ENCODE measurements at places on chromosomes 16 and 17.

- DNase-seq, result no peak
Observed at GRCh38 chr16:80480664-80481063, 60.1 kb upstream of the DYNLRB2 start.

GRCh38 chr17:55606488-55606815 lies 95.2 kb upstream of the SMIM36 start:
- DNase-seq, result no peak

- DNase-seq, result no peak
Observed at GRCh38 chr16:63223851-63224250, 1187.6 kb upstream of the CDH8 start.

GRCh38 chr17:3032258-3033247 lies 30.9 kb downstream of the OR1D5 start:
- no peak for DNase-seq

GRCh38 chr17:64741038-64741641 lies 79.0 kb upstream of the SMURF2 start:
- DNase-seq, result peak; percentile 48

GRCh38 chr17:5011928-5012327 lies 14.2 kb downstream of the KIF1C start:
- no peak for DNase-seq

GRCh38 chr17:75749545-75750389 lies 15.2 kb downstream of the GALK1 start:
- peak; percentile 64 for DNase-seq

DNA sequence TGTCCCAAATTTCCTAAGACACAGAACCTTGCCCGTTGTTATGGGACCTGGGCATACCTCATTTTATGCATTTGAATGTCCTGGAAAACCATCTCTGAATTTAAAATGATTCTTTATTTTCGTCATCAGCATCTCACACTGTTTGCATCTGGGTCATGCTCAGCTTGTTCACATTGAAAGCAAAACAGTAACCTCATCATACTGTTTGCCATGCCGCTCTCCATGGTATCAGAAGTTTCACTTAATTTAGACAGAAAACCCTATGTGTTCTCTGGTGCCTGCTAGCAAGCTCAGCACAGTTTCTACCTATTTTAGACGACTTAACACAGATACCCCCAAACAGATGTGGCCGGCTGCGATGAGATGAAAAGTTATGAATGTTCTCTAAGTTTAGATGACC lies 292.1 kb downstream of the SNX29 start:
- no peak for DNase-seq

DNA sequence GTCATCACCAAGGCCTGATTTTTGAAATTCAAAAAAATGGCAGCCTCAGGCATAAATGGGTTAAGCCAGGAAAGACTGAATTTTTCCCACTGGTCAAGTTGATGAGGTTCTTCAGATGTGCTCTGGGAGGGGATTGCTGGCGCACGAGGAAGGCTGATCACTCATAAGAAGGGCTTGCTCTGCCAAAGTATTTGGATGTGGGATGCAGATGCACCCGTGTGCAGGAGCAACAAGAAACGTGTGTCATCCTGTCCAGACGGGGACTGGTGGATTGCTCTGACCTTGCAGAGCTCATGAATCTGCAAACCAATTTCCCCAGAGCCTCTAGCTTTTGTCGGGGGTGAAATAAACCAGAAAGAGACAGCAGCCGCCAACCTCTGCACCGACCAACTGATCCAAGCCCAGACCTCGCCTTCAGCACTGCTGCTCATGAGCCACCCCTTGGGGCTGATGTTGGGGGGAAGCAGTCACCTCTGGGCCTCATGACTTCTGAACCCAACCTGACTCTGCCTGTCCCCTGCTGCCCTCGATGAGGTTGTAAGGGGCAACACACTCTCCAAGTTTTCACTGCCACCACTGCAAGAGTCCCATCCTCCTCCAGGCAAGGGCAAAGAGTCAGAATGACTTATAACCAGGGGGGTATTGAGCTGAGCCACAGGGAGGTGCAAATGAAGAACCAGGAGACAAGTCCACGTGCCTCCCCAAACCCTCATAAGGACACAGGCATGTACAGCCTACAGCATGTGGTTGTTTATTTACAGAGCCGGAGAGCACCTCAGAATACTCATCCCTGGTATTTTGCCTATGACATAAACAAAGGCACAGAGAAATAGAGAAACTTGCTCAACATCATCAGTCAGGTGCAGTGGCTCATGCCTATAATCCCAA lies 452.0 kb downstream of the SOX9 start:
- no peak for DNase-seq

GRCh38 chr17:42901535-42902229 lies 1.1 kb downstream of the G6PC1 start:
- no peak for DNase-seq

GRCh38 chr16:86874141-86874540 lies 295.8 kb downstream of the FOXL1 start:
- DNase-seq, result peak; percentile 34

GRCh38 chr16:22684574-22685458 lies 129.1 kb upstream of the HS3ST2 start:
- peak; percentile 39 for DNase-seq

DNA sequence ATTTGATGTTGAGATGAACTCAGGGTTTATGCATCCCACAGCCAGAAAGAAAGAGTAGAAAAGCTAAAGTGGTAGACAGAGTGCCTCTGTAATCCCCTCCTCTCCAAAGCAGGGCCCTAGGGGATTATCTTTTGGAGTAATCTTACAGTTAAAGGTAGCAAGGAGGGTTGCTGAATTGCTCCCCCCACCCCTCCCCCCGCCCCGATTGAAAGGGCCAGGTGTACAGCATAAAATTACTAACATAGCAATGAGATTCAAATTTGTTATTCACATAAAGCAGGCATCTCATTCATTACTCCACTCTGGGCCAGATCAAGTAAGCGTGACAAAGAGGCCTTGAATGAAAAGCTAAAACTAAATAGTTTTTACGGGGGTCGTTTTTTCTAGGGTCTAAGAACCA lies 72.7 kb downstream of the STH start:
- DNase-seq, result no peak

- no peak for DNase-seq
Observed at GRCh38 chr16:75485230-75486013, 9.8 kb downstream of the CHST6 start.

DNA sequence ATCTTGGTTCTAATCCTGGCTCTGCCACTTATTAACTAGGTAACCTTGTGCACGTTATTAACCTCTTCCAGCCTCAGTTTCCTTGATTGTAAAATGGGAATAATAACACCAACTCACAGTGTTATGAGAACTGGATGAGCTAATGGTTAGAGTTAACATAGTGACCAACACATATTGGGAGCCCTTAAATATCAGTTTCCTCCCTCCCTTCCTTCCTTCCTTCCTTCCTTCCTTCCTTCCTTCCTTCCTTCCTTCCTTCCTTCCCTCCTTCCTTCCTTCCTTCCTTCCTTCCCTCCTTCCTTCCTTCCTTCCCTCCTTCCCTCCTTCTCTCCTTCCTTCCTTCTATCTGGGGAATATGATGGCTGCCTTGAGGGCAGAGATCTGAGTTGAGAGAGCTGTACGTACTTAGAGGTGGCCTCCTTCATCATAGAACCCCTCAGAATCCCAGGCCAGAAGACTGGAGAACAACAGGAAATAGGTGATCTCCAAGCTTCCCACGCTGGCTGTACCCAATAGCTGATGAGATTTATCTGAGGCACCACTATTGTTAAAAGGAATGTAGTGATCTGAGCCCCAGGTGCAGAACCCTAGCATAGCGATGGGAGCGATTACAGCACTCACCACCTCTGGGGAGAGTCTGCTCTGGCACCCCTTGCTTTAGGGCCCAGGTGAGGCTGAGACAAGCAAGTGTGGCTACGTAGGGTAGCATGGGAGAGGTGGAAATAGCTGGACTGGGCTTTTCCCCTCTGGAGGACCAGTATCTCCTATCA lies 26.2 kb downstream of the CCR7 start:
- DNase-seq, result no peak

GRCh38 chr16:12091569-12092543 lies 115.3 kb downstream of the SNX29 start:
- peak; percentile 42 for DNase-seq

- DNase-seq, result no peak
Observed at GRCh38 chr17:34276826-34277225, 6.8 kb downstream of the CCL7 start.

- DNase-seq, result no peak
Observed at GRCh38 chr17:2420176-2420575, 19.3 kb upstream of the MNT start.

- DNase-seq, result no peak
Observed at GRCh38 chr17:49197346-49197998, 12.9 kb downstream of the GNGT2 start.

- DNase-seq, result no peak
Observed at GRCh38 chr17:19370493-19370960, 7.8 kb upstream of the MAPK7 start.

- DNase-seq, result no peak
Observed at GRCh38 chr17:76271669-76272540, 6.8 kb downstream of the UBALD2 start.

DNA sequence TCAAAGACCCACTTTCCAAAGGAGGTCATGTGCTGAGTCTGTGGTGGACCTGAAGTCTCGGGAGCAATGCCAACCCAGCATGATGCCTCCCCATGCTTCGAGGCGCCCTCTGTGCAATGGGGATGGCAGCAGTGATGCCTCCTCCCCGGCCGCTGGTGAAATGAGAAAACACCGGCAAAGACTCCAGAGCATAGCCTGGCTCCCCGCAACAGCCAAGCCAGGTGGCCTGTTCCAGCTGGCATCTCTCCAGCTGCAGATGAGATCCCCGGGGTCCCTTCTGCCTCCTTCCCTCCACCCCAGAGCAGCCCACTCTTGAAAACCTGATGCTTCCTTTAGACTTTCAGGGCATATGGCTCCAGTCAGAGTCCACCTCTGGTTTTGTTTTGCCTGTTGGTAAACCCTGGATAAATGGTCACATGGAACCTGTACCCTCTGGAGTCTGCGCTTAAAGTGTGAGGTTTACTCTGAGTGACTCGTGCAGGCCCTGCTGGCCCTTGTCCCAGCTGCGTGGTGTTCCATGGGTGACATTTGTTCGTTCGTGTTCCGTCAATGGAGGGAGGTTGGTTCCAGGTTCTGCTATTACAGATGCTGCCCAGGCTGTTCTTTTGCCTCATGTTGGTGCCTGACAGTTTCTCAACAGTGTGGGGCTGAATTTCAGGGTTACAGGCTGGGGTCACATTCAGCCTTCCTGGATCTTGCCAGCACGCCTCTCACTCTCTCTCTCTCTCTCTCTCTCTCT lies 181.8 kb upstream of the CIBAR2 start:
- no peak for DNase-seq

- DNase-seq, result no peak
Observed at GRCh38 chr17:69314246-69315065, 12.5 kb downstream of the ABCA5 start.

GRCh38 chr17:65143889-65144604 lies 6.9 kb downstream of the RGS9 start:
- no peak for DNase-seq

DNA sequence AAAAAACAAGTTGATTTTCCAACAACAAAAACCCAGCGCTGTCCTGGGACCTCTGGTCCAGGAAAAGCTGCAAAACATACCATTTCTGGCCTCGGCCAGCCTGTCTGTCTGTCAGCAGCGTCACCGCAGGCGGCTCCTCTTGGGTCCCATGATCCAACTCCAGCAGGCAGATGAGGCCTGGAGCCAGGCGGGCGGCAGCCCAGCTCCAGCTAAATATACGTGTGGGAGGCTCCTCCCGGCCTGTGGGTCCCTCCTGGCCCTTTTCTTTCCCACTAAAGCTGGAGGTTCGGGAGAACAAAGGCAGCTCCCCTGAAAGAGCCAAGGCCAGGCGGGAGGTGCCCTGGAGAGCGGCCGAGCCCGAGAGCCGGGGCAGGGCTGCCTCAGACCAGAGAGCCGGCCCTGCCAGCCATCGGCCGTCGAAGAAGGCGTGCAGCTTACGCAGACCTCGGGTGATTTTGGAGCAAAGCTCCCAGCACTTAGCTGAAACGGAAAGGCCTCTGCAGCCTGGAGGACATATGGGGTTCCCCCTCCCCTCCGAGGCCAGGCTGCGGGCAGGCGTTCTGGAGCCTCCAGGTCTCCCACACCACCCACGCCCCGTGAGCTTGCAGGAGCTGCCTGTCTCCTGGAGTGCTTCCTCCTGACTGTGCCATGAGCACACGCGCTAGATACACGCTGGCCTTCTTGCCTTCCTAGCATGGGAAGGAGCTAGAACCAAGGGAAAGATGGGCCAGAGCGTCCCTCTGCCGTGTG lies 19.9 kb upstream of the JPH3 start:
- peak; percentile 71 for DNase-seq

- no peak for DNase-seq
Observed at GRCh38 chr17:48388955-48389743, 40.9 kb downstream of the SKAP1 start.

DNA sequence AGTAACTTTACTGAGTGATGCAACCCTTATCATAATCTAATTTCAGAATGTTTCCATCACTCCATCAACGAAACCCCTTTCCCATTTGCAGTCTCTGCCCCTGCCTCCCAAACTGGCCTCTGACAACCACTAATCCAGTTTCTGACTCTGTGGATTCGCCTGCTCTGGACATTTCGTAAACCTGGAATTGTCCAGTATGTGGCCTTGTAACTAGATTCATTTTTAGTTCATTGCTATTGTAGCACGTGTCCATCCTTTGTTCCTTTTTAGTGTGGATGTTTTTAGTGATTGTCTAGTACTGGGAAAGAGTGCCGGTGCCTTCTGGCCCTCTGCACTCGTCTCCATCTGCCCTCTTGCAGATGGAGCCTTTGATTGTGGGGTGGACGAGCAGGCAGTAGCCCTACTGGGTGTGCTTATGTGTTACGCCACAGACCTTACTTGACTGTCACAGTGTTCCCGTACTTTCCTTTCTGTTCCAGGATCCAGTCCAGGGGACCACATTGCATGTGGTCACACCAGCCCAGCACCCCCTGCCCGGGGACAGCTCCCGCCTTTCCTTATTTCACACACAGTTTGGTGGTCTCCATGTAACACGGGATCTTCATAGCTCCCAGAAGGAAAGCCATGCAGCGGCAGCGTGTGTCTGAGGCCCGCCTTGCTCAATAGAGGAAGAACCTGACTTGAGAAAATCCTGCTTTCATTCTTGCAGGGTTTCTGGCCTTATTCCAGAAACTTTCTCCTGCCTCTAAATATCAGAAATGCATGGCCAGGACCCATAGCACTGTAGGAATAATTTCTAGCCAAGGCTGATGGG lies 8.8 kb downstream of the KIAA0513 start:
- DNase-seq, result peak; percentile 38

DNA sequence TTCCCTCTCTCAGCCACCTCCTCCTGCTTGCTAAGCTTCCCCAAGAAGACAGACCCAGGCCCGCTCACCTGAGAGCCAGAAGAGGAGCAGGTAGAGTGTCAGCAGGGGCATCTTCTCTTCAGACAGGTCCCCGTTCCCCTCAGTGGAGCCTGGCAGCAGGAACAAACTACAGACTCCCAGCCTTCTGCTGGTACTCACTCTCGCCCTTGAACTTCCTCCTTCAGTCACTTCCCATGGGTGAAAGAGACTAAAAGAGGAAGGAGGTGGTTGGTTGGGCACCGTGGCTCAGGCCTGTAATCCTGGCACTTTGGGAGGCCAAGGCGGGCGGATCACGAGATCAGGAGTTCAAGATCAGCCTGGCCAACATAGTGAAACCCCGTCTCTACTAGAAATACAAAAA lies at the start of gene CD300LF:
Gene CD300LF, minus strand, starts transcription at position 168 of the 400 bp plus-strand sequence. Its CDS starts 57 bp downstream, at position 111.
- no peak for DNase-seq

GRCh38 chr17:57186226-57187019 lies 69.9 kb upstream of the MSI2 start:
- DNase-seq, result peak; percentile 21

GRCh38 chr16:87253536-87253935 lies 63.7 kb downstream of the C16orf95 start:
- DNase-seq, result no peak

GRCh38 chr17:74443516-74444296 lies 11.8 kb downstream of the GPRC5C start:
- no peak for DNase-seq

GRCh38 chr16:66986559-66986958 lies 1.8 kb upstream of the CES4A start:
- DNase-seq, result no peak

Data from H4 (cell line).